ENCODE measurements at places on chromosomes 16 and 17.

GRCh38 chr17:29577385-29578211 is 9.1 kb downstream of the TP53I13 start:
- DNase-seq: no peak

DNA sequence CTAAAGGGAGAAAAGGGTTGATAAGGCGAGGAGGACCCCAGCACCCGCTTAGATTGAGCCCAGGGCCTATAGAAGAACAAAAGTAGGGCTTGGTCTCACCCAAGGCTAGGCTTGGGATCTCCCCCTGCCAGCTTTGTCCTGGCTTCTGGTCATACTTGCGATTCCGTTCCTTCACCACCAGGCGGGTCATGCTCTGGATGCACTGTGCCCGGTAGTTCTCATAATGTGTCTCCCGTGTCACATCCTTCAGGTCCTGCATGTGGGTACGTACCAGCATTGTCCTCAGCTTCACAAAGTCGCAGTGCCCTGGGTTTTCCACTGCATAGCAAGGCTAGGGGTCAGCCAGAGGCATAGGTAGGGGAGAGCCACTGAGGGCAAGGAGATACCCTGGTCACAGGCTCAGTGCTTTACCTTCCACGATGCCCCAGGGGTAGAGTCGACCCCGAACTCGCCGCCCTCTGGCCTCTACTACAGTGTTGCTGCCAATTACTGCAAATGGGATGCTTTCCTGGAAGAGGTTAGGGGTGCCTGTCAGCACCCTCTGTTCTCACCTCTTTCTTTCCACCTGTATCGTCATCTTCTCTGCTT is 6.5 kb upstream of the MTMR4 start:
- no peak for DNase-seq

GRCh38 chr17:82283208-82283749 is 9.8 kb upstream of the CSNK1D start:
- DNase-seq: peak; percentile 64

GRCh38 chr16:54879681-54880080 is 51.0 kb upstream of the IRX5 start:
- DNase-seq: no peak

GRCh38 chr16:80687606-80688005 is 116.8 kb downstream of the CDYL2 start:
- no peak for DNase-seq

- DNase-seq: no peak
Observed at GRCh38 chr16:49828533-49829267, 27.2 kb downstream of the ZNF423 start.

DNA sequence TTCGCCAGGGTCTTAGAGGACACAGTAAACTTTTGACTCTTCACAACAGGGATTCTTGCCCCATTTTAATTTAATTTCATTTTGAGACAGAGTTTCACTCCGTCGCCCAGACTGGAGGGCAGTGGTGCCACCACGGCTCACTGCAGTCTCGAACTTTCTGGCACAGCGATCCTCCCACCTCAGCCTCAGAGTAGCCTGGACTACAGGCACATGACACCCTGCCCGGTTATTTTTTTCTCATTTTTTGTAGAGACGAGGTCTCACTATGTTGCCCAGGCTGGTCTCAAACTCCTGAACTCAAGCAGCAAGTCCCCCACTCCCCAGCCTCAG is 329 bp upstream of the NLE1 start:
- DNase-seq: no peak

DNA sequence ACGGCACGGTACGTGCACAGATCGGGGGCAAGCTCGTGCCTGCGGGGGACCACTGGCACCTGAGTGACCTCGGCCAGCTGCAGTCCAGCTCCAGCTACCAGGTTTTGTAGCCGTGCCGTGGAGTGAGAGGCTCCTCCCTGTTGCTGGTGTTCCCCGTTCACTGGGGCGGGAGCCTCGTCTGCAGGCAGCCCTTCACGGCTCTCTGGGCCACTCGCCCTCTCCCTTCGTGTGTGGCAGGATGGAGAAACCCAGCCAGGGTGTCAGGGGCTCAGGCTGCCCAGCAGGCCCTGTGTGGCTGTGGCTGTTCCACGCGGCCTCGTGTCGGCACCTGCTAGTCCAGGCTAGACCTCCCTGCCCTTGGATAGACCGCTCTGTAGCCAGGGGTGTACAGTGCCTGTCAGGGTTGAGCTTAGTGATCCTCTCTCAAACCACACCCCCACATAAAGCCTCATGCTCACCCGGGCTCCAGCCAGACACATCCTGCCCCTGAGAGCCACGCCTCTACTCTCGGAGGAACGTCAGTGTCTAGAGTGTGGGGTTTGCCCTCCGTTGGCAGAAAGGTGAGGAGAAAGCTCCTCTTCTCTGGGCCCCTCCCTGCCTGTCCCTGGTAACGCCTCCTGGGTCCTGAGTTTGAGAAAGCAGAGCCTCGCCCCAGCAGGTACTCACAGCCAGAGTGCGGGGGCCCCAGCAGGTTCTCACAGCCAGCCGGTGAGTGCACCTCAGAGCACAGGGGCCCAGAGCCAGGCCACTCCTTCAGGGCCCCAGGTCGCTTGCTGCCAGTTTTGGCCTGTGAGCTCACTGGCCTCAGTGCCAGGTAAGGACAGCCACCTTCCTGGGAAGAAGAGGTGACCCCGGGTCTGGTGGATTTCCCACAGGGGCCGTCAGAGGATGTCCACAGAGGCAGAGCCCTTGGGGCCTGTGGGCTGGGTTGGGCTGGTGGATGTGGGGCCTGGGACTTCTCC is 27.7 kb downstream of the NME3 start:
- DNase-seq: no peak

- peak; percentile 35 for DNase-seq
Observed at GRCh38 chr17:6392609-6393350, 42.1 kb downstream of the AIPL1 start.

DNA sequence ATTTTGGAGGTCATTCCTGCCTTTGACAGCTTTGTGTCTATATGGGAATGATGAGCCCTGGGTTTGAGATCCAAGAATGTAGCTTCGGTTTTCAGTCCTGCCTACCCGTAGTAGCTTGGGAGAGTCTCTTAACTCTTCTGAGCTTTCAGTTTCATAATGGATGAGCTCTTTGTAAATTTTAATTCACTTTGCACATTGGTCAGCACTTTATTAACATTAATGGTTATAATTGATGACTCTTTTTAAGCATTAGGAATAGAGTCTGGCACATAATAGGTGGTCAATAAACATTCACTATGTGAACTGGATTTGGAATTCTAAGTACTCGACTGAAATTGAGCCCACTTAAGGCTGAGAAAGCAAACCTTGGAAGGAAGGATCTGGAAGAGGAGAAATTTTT is 17.3 kb downstream of the GPR139 start:
- no peak for DNase-seq

- no peak for DNase-seq
Observed at GRCh38 chr17:68578236-68578635, 22.9 kb downstream of the FAM20A start.
